Kidney tubule cell (primary cell): ENCODE measurements at places on chromosomes 5 and 9.

DNA sequence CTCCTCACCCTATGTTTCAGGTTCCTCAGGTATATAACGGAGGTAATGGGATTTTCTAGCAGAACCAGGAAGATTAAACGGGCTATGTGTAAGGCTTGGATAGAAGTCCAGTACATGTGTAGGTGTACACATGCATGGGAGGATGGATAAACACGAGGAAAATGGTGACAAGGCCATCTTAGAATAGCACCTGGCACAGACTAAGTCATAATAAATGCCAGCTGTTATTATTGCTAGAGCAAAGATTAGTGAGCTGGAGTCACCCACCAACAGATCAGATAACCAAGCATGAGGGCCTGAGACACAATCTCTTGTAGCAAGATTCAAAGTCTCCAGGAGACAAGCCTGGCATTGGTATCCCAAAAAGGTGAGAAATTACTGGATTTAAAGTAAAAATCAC, 21.1 kb downstream of the SPOCK1 start:
- no peak for DNase-seq

GRCh38 chr5:20102293-20102692, 114.3 kb upstream of the CDH18 start:
- DNase-seq, result no peak

- no peak for DNase-seq
Observed at GRCh38 chr5:170353961-170354360, 35.2 kb downstream of the KCNMB1 start.

- DNase-seq, result no peak
Observed at GRCh38 chr5:157359356-157360055, 93.6 kb downstream of the CYFIP2 start.

DNA sequence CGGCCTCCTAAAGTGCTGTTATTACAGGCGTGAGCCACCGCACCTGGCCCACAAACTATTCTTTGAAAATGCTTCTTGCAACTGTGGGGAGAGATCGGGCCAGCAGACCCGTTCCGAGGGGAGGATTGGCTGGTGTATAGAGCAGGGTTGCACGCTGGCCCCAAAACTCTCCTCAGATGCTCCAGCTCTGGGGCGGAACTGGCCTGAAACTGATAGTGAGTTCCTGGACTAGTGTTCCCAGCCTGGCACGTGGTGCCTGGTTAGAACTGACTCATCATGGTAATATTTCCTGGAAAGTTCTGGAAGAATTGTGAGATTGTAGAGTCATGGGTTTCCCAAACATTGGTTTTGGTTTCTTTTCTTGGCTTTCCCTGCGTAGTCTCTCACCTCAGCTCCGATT, 120.5 kb downstream of the FBXL7 start:
- peak; percentile 20 for DNase-seq

DNA sequence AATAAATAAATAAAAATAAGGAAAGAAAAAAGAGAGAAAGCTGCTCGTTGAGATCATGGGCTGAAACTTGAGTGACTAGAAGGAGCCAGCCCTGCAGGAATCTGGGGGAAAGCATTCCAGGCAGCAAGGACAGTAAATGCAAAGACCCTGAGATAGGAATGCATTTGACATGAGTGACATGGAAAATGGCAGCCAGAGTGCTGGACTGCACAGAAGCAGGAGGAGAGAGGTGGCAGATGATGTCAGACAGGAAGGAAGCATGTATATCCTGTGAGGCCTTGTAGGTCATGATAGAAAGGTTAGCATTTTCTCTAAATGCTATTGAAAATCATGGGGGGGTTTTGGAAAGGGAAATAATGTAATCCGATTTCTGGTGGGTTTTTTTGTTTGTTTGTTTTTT, 29.1 kb downstream of the ADRA1B start:
- no peak for DNase-seq

DNA sequence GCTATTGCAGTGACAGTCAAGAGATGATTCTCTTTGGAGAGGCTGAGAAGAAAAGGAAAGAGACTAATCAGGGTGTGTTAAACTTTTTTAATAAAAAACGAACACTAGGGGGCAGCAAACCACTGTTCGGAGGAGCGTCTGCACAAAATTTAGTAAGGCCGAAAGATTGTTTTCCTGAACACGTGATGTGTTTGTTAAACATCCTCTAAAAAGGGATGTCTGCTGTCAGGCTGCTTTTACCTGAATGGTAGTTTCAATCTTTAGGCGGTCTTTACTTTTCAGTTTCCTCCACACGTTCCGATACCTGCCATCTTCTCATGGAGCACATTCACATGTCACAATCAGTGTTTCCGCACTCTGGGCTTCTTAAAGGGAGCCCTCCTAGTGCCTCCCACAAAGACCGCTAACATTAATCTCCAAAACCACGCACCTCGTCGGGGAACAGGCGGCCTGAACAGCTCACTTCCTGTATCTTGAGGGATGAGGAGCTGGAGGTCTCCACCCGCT, 125.2 kb downstream of the GPBP1 start:
- DNase-seq, result peak; percentile 83

- DNase-seq, result no peak
Observed at GRCh38 chr9:126438741-126439401, 112.2 kb downstream of the MVB12B start.

DNA sequence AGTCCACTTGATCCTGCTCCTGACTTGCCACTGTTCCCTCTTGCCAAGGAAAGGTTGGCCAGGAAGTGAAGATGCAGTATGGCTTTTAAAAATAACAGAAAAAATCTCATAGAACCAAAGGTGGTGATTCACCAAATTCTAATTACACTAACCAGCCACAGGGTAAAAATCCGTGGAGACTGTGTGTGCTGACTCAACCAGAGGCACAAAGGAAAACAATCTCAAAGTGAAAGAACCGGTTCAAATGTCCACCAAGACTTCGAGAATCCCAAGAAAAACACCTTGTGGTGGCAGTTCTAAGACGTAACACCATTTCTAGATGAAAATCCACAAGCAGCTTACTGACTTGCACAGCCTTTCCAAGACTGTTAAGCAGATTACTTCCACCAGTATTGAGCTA, 279.1 kb downstream of the TLE1 start:
- peak; percentile 89 for DNase-seq

DNA sequence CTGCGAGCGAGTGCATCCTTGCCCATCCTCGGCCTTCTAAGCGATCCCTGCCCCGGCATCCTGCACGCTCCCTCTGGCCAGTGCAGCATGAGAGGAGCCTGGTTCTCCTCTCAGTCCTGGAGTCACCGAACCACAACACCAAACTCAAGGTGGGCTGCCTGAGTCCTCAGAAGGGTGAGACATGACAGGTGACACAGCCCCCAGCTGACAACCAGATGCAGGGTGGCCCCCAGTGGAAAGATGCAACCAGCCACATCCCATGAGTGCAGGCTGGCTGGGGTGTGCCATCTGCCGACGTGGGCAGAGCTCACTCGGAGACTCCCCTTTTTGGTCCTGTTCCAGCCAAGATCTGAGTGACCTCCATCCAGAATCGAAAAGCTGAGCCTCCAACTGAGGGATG, 58.4 kb downstream of the COL23A1 start:
- DNase-seq, result no peak

- DNase-seq, result peak; percentile 67
Observed at GRCh38 chr5:31186672-31187267, 6.7 kb upstream of the CDH6 start.

DNA sequence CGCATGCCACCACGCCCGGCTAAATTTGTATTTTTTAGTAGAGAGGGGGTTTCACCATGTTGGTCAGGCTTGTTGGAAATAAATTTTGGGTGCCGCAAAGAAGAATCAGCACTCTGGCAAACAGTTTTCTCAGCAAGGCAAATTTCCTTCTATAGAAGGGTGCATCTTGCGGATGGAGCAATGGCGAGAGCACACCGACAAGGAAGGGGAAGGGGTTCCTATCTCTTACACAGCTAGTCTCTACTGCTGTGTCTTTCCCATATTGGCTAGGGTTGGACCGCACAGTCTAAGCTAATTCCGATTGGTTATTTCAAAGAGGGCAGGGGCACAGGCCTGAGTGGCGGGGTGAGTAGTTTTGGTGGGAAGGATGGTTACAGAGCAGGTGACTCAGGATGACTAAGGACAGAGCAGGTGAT, 707 bp downstream of the GTF3C5 start:
- peak; percentile 78 for DNase-seq

DNA sequence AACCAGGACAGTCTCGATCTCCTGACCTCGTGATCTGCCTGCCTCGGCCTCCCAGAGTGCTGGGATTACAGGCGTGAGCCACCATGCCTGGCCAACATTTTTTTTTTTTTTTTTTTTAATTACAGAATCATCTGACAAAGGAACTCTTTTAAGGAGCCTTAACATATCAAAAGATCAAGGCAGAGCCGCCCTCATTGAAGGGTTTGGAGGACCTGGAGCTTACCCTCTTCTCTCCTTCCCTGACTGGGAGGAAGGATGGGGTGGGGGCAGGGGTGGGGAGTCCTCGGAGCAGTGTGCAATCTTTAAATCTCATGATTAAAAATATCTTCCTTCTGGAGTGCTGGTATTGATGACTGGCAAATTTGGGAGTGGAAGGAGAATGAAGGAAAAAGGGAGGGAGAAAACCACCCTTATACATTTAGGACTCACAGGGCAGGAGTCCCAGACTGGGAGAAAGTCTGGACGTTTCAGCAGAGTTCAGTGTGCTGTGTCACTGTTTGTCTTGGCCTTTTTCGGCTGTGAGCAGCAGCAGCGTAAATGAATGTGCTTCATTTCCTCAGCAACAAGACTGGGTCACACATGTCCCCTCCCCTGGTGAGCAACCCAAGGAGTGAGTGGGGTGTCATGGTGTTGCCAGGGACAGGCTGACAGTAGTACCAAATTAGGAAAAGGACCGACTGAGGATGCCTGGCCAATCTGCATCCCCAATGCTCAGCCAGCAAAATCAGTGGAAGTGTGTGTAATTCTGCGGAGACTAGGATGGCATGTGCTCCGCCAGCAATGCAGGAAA, 115.3 kb upstream of the BNC2 start:
- no peak for DNase-seq

DNA sequence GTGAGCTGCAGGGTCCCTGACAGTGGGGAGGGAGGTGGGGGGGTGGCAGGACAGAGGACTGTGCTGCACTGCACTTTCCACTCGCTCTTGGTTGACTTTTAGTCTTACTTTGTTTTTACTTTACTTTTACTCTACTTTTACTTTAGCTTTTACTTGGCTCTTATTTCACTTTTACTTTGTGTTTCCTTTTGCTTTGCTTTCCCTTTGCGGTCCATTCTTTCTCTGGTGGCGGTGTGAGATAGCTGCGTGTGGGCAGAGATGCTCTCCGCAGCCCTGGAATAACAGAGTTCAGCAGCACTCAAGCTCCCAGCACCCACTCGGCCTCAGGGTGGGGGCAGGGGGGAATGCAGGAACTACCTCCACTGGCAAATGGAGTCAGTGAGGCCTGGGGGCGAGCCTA, 4.7 kb downstream of the AK8 start:
- DNase-seq, result no peak

- DNase-seq, result no peak
Observed at GRCh38 chr5:150441813-150442698, 7.5 kb downstream of the RPS14 start.

DNA sequence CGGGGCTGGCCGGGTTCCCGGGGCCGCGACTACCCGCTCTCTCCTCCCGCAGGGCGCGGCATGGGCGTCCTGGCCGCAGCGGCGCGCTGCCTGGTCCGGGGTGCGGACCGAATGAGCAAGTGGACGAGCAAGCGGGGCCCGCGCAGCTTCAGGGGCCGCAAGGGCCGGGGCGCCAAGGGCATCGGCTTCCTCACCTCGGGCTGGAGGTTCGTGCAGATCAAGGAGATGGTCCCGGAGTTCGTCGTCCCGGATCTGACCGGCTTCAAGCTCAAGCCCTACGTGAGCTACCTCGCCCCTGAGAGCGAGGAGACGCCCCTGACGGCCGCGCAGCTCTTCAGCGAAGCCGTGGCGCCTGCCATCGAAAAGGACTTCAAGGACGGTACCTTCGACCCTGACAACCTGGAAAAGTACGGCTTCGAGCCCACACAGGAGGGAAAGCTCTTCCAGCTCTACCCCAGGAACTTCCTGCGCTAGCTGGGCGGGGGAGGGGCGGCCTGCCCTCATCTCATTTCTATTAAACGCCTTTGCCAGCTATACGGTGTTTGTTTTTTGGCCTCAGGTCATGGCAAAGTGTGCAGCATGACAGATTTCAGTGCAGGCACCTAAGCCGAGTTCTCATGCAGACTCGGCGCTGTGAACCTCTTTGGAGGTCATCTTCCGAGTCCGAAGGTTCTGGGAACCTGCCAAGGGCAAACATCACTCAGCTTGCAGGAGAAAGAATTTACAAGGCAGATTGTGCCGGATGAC, 516 bp downstream of the MRPL41 start:
- DNase-seq, result peak; percentile 42

DNA sequence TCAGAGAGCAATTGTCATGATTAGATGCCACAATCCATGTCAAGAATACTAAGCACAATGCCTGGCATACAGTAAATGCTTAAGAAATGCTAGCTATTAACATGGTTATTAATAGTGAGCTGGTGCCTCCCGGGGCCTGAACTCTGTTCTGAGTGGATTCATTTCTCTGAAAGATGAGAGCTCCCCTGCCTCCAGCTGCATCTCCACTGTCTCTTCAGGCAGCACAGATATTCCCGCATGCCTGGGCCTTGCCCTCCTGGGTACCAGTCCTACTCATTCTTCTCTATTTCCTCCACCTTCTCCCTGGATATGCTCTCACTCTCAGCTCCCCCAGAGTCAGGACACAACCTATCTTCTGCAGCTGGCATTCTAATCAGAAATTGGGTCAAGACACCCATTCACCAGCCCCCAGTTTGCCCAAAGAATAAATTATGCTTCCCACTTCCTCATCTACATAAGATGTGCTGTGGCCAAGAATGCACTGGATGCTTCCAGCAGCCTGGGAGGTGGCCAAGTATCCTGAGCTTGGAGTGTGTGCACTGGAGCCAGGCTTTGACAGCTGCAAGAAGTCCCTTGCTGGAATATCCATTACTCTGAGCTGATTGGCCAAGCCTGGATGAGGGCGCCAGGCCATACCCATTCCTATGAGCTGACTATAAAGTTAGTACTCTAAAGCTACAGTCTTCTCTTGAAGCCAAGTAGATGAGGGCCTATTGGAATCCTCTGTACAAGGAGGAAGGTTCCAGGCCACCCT, 669.0 kb downstream of the ACTL7B start:
- peak; percentile 80 for DNase-seq

DNA sequence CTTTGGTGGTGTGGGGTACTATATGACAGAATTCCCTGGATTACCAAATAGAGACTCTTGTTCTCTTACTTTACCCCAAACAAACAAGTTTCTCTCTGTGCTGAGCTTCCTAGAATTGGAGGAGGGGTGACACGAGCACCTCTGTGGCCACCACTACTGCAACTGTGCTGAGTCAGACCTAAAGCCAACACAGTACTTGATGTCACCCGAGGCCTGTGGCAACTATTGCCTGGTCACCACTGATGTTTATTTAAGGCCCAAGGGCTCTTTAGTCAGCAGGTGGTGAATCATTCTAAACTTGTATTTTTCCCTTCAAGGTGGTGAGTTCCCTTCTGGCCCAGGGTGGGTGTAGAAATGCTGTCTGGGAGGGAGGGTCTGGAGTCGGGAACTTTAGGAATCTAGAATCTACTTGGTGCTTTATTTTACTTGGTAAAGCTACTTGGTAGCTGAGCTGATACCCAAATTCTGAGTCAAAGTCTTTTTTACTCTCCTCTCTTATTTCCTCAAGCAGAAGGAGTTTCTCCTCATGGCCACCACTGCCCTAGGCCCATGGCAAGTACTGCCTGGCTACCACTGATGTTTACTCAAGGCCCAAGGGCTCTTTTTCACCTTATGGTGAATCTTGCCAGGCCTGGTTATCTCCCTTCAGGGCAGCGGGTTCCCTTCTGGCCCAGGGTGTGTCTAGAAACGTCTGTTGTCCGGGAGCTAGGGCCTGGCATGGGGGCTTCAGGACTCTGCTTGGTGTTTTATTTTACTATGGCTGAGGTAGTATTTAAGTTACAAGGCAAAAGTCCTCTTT, 9.8 kb downstream of the LURAP1L start:
- peak; percentile 98 for DNase-seq
